Vagina (tissue), 2 donors: ENCODE measurements at places on chromosomes 12 and 14.

DNA sequence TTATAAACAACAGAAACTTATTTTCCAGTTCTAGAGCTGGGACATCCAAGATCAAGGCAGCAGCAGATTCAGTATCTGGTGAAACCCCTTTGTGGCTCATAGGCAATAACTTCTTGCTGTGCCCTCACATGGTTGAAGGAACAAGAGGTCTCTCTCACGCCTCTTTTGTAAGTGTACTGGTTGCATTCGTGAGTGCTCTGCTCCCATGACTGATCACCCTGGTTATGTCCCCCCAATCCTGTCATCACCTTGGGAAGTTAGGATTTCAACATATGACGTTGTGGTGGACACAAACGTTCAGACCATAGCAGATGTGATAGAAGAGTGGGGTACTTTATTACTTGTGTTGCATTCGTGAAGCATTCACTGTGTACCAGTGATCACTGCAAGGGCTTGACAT, 184.0 kb downstream of the SRGAP1 start:
- DNase-seq: no peak

GRCh38 chr12:74988156-74988555, 221.5 kb downstream of the KCNC2 start:
- DNase-seq: no peak

DNA sequence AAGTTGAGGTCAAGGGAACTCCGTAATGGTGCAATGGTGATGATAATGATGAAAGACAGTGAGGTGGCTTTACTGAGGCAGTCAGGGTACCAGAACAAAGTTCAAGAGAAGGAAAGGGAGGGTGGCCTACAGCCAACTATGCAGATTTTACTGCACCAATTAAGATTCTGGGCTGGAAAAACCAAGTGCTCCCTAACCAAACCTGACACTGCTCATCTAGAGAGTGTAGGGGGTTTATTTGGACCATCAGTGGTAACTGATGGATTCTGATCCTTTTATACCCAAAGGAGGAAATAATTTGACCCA, 387 bp downstream of the LRRC9 start:
- no peak for DNase-seq

GRCh38 chr14:61212546-61212945, 68.6 kb downstream of the TMEM30B start:
- DNase-seq: no peak

GRCh38 chr12:49823350-49823749, 4.9 kb downstream of the NCKAP5L start:
- no peak for DNase-seq

DNA sequence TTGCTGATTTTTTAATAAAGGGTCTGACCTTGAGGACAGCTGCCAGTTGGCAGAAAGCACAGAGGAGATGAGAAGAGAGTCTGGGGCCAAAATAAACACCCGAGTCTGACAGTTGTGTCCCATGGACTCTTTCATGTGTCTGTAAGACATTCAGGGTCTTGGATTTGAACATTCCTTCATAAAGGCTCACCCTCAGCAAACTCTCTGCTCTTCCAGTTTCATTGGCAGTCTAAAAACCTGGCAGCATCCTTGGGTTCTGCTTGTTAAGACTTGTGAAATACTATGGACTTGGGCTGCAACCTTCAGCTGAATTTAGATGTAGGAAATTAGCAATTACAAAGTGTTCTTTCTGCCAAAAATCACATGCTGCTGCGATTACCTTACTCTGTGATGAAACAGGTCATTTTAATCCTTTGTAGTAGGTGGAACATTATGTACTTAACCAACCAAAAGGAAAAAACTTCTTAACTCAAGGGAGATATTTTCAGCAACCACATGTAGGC, 32.0 kb upstream of the LMNTD1 start:
- no peak for DNase-seq

GRCh38 chr12:30378307-30378706, 317.4 kb downstream of the IPO8 start:
- no peak for DNase-seq

DNA sequence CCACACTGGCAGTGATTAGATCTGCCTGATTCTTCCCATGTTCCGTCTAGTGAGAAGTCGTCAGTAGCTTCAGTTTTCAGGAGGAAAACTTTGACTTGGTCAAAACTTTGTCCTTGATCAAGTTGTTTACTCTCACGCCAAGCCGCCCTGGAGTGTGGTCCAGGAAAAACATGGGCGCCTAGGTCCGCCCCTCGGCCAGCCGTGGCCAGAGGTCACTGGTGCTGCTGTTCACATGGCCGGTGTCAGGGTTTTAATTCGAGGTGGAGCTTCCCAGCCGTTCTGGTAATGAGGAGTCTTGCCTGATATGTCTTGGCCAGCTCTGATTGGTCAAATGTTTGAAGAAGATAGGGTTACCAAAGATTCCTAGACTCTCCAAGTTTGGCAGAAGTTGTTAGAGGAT, 71.5 kb downstream of the PPP2R5C start:
- DNase-seq: no peak
